ENCODE measurements at places on chromosomes 12 and 14. TPM values are rescaled to one million over a fixed set of nuclear protein-coding genes. Genes with fewer than 3 reads are reported as not detected.

The UTP20 gene
- total RNA-seq, result 13.1 TPM

The REM2 gene
- total RNA-seq, result 0.29 TPM

DNA sequence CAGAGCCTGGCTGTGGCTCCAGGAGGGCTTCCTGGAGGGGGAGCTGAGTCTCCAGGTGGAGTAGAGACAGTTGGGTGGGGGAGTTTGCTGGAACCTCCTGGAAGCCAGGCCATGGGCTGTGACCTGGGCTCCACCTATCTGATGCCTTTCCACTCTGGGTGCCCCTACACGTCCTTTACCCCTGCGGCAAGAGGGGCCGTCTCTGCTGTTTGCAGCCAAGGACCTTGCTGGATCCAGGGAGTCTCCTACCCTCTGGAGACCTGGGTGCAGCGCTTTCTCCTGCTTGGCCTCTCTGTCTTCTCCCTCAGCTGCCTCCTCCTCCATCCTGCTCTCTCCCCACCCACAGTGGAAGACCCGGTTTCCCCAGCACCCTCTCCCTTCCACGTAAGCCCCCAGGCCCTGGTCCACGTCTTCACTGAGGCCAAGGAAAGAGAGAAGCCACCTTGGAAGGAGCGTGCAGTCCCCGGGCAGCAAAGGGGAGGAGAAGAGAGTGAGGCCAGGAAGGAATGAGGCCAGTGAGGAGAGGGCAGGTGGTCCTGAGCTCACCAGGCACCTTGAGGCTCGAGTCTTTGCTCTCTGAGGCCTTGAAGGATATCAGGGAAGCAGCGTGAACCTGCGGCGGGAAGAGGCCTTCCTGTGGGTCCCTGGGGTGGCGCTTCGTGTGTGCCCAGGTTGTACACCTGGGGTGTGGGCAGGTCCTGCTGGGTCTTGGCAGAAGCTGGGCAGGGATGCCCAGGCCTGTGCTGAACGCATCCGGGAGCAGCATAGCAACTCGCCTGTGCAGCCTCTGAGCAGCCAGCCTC, 294.3 kb upstream of the RTL1 start:
- H3K4me3 ChIP-seq, result no peak overlapping the region
- peaks cover 14% of the 10 kb centered on the region for H3K27me3 ChIP-seq
- no peaks in the 10 kb centered on the region for H3K4me1 ChIP-seq

DNA sequence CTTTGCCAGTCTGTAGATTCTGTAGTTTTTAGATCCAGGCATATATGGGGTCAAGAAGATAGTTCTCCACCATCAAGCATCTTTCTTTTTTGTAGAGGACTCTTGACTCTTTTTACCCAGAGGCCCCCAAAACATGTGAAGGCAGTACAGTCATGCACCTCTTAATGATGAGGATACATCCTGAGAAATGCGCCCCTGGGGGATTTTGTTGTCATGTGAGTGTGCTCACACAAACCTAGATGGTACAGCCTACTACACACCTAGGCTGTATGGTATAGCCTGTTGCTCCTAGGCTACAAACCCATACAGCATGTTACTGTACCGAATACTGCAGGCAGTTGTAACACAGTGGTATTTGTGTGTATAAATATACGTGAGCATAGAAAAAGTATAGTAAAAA, 23.0 kb downstream of the EVL start:
- H3K27ac ChIP-seq, result no peak overlapping the region
- H3K4me1 ChIP-seq, result peaks cover 12% of the 10 kb centered on the region
- DNase-seq, result no peak
- H3K27me3 ChIP-seq, result no peaks in the 10 kb centered on the region
- H3K36me3 ChIP-seq, result no peaks in the 10 kb centered on the region

GRCh38 chr12:57964421-57964820, 23.1 kb downstream of the ATP23 start:
- H3K4me3 ChIP-seq, result no peak overlapping the region
- H3K27me3 ChIP-seq, result no peaks in the 10 kb centered on the region
- no peak overlapping the region for H3K27ac ChIP-seq
- DNase-seq, result no peak
- H3K36me3 ChIP-seq, result no peaks in the 10 kb centered on the region

The COA8 gene
- total RNA-seq, result 35.6 TPM

The KIAA0586 gene
- total RNA-seq, result 14.2 TPM

The SMAGP gene
- 35.6 TPM for total RNA-seq

Measured in left lung (tissue), 14 donors.